ENCODE measurements at places on chromosomes 5 and 9.

GRCh38 chr5:153439130-153439529 is 51.3 kb upstream of the GRIA1 start:
- DNase-seq: no peak

- DNase-seq: no peak
These were observed 17.6 kb upstream of the FCHO2 start for GRCh38 chr5:72938206-72938605.

DNA sequence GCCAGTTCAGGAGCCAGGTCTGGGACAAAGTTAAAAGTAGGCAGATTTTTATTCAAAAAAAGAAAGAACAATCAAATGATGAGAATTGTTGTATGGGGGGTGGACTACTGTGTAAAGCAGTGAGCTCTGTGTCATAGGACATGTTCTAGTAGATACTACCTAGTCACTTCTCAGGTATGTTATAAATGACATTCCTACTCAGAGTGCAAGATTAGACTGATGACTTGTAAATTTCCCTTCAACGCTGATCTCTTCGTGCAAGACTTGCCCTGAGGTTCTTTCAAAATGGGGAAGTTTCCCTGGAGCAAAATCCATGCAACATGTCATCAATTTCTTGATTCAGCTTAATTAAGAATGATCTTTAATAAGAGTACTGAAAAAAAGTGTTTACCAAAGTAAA is 175.1 kb downstream of the RORB start:
- no peak for DNase-seq

- DNase-seq: no peak
These were observed 271.8 kb downstream of the SMARCA2 start for GRCh38 chr9:2286825-2287455.

DNA sequence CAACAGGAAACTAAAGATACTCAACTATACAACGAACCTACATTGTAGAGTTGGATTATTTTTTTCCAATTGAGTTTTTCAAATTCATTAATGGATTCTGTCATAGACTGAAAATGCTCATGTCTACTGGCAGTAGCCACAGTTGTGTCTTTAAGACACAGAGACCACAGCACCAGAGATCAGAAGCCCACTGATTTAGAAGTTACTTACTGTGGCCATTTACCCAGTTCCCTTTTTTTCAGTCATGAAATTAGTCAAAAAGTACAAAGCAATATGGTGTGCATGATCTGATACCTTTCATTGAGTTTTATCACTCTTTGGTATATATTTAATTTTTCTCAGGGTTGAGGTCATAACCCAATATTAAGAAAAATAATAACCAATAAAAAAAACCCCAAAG is 1640.2 kb upstream of the WWC1 start:
- DNase-seq: no peak

GRCh38 chr5:76867827-76868693 is 18.2 kb downstream of the S100Z start:
- peak; percentile 48 for DNase-seq

DNA sequence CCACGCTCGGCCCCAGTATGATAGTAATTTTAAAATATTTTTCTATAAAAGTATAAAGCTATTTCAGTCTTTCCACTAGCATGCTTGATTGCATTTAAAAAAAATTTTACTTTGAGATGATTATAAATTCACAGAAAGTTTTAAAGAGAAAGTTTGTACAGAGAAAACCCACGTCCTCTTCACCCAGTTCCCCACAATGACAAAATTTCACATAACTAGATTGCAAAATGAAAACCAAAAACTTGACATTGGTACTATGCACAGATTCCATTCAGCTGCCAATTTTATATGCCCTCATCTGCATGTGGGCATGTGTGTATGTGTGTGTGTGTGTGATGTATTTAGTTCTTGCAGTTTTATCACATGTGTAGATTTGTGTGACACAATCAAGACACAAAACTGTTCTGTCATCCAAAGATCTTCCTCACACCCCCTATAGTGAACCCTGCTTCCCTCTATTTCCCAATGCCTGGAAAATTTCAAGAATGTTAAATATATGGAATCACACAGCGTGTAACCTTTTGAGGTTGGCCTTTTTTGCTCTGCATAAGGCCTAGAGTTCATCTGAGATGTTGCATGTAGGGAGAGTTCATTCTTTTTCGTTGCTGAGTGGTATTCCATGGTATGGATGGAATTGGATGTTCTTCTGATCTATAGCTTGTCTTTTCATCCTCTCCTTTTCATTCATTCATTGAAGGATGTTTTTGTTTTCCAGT is 56.9 kb upstream of the BARHL1 start:
- DNase-seq: no peak

DNA sequence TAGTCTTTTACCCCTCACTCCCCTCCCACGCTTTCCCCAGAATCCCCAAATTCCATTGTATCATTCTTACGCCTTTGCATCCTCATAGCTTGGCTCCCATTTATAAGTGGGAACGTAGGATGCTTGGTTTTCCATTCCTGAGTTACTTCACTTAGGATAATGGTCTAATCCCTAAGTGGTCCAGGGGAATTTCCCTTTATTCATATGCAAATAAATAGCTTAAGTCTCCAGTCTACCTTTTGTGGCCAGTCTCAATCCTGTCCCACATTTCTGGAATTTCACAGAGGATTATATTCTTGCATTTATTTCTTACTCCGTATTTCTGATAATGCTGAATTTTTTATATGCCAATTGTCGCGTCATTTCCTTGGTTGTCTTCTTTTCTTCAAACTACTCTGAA is 245.6 kb upstream of the DAB2 start:
- DNase-seq: no peak

DNA sequence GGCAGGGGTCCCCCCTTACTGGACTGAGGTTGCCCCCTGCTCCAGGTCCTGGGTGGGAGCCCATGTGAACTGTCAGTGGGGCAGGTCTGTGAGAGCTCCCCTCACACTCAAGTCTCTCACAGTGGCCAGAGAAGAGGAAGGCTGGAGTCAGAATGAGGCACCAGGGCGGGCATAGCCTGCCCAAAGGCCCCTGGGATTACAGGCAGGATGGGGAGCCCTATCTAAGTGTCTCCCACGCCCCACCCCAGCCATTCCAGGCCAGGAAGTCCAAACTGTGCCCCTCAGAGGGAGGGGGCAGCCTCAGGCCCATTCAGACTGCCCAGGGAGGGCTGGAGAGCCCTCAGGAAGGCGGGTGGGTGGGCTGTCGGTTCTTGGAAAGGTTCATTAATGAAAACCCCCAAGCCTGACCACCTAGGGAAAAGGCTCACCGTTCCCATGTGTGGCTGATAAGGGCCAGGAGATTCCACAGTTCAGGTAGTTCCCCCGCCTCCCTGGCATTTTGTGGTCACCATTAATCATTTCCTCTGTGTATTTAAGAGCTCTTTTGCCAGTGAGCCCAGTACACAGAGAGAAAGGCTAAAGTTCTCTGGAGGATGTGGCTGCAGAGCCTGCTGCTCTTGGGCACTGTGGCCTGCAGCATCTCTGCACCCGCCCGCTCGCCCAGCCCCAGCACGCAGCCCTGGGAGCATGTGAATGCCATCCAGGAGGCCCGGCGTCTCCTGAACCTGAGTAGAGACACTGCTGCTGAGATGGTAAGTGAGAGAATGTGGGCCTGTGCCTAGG is at the start of gene CSF2:
TSS of gene CSF2 (plus strand) at position 559 of the 783 bp plus-strand sequence. CDS start at position 594, 35 bp downstream.
- peak; percentile 6 for DNase-seq

DNA sequence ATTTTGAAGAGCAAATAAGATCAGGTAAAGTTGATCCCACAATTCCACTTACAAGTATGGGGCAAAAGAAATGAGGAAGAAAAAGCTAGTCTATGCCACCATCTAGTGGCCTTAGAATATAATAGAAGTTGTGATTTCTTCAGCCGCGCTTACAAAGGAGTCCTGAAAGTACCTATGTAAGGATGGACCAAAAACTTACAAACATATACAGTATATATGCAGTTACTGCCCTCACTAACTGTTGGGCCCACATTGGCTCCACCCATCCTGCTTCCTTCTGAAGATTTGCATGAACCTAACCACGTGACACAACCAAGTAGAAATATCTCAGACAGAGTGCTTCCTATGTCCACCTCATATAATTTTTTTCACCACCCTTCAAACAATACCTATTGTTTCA is 11.7 kb upstream of the OR13D1 start:
- DNase-seq: peak; percentile 81

DNA sequence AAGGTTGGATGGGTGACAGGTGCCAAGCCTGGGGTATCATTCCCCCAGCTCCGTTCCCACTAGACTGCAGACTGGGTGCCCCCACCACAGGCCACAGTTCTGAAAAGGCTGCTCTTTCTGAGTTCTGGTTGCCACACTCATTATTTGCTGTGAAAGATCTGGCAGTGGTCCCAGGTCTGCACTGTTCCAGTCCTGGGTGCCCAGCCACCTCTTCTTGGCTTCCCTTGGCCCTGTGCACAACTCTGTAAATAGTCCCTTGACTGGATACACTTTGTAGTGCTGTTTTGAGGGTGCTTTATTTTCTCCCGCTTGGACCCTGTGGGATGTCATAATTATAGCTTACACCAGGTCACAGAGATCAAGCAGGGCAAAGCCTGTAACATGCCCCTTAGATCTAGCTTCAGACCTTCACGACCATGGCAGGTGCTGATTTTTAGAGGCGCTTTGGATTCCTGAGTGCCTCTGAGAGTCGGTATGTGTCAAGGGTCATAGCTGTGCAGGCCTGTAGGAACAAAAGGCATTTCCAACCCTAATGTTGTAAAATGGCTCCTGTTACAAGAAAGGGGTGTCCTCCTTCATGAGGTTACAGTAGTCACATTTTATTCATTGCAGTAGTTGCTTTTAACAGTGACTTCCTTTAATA is 344.9 kb downstream of the ICE1 start:
- DNase-seq: no peak

GRCh38 chr9:14062586-14063221 is 251.2 kb downstream of the NFIB start:
- peak; percentile 75 for DNase-seq

- no peak for DNase-seq
These were observed 175.1 kb upstream of the S1PR3 start for GRCh38 chr9:88816141-88816540.

- DNase-seq: no peak
These were observed 1.0 kb upstream of the RASGRF2 start for GRCh38 chr5:80959138-80959537.

- DNase-seq: no peak
These were observed 9.1 kb downstream of the IL31RA start for GRCh38 chr5:55860288-55860687.

DNA sequence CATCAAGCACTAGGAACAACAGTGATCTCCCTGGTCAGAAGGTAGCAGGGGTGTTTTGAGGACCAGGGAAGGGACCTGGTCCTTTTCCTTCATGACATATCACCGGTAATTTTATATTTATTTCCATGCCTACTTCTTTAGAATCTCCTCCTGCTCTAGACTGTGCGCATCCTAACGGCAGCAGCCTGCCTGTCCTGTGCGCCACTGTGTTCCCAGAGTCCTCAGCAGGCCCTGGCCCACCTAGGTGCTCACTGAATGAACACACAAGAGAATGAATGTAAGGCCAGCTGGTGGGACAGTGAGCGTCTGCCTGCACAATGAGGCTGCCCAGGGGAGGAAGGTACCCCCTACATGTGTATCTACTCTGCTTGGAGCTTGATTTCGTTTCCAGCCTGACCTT is 51.5 kb downstream of the C5orf15 start:
- no peak for DNase-seq

DNA sequence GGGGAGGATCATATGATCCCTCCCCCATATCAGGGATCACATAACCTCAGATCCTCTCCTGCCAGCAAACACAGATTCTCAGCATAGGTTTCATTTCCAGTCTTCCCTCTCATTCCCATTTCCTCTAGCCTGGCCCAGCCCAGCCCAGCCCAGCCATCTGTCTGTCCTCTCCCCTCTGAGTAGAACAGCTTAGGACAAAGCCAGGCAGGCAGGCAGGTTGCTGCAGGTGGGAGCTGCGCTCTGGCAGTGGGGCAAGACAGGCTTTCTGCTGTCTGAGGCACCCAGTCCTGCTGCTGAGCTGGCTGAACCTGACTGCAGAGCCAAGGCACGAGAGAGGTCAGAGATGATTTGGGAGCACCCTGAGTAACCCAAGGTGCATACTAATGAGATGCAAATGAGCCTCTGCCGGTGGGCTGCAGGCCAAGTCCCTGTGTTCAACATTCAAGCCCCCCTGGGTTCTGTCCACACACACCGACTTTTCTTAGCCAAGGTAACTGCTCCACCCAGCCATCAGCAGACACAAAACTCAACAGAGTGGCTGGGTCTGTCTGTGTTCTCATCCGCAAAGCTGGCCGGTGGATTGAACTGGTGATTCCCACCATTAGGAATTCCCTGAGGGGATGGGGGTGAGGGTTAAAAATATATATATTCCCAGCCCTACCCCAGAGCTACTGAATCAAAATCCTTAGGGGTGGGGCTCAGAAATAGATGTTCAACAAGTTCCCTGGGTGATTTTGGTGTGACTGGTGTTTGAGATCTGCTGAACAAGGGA is 9.1 kb downstream of the FAT2 start:
- DNase-seq: no peak

DNA sequence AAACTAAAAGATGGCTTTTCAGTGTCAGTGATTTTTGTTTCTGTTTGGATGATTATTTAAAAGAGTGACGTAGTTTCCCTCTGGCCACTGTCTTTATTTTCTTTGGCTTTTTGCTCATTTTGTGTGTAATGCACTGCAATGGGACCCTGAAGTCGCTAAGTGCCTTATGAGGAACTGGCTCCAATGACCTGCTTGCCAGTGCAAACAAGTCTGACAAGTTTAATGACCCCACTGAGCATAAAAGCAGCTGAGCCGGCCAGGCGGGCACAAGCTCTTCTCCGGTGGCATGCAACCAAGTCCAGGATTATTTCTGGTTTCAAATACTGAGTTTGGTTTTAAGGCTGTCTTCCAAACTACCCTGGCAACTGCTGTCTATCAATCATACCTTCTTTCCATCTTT is 15.6 kb upstream of the GNA14 start:
- peak; percentile 63 for DNase-seq

- DNase-seq: no peak
These were observed 161.3 kb upstream of the OTULINL start for GRCh38 chr5:14420101-14420811.

- DNase-seq: no peak
These were observed 24.2 kb downstream of the STC2 start for GRCh38 chr5:173303878-173304590.

GRCh38 chr5:148856424-148856823 is 30.0 kb downstream of the ADRB2 start:
- no peak for DNase-seq

DNA sequence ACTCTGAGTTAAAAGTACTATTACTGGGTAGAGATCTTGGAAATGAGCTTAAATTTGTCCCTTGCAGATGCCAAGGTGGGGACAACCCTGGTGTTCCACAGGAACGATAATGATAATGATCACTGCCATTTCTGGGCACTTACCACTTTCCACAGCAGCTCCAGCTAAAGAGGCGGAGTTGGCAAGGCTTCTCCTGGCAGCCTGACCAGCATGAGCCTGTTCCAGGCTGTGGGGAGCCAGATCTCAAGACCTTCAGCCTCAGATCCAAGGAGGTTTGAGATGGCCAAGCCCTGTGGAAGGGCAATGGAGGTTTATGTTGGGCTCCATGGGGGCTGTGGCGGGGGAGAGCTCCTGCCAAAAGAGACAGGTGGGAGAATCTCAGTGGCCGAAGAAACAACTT is 244.9 kb upstream of the MVB12B start:
- no peak for DNase-seq

GRCh38 chr9:93902780-93903655 is 52.1 kb downstream of the BARX1 start:
- DNase-seq: no peak
